ENCODE measurements at places on chromosomes 4 and X. TPM values are rescaled to one million over a fixed set of nuclear protein-coding genes. Genes with fewer than 3 reads are reported as not detected.

DNA sequence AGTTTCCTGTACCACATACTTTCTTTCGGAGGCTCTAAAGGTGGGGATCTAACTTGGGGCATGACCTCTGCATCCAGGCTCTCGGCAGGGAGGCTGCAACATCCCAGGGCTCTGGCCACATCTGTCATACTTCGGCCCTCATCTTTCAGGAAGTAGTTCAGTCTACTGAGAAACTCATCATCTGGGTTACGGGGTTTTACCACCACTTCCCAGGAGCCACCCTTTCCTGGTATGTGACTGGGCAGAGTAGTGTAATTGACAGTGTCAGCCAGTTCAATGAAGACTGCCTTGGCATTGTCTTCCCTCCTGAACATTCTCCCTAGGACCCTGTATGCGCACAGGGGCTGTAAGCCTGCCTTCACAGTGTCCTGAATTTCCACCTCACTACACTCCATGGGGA is 2.8 kb downstream of the PNMA5 start:
- no peak for DNase-seq
- no peak overlapping the region for H3K27ac ChIP-seq
- H3K27me3 ChIP-seq, result no peaks in the 10 kb centered on the region
- H3K4me1 ChIP-seq, result peaks cover 26% of the 10 kb centered on the region

- DNase-seq, result no peak
- no peaks in the 10 kb centered on the region for H3K36me3 ChIP-seq
- H3K27ac ChIP-seq, result no peak overlapping the region
- no peak overlapping the region for H3K4me3 ChIP-seq
- H3K27me3 ChIP-seq, result peaks cover 39% of the 10 kb centered on the region
These were observed 2.1 kb downstream of the DCLK2 start for GRCh38 chr4:150080337-150080736.

DNA sequence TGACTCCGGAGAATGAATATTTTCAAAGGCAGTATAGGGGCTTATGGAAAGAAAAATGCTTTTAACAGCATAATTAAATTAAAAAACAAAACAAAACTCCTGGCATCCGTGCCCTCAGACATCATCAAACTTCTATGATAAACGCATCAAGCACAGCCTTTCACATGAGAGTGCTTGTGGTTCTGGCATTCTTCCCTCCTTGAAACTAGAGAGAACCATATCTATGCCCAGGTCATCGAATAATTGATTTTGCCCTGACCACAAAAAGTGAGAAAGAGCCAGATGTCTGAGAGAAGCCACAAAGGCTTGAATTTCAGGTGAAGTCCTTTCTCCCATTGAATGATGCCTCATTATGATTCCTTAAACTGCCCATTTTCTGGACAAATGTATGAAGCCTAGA is 286.8 kb downstream of the CBLL2 start:
- no peak overlapping the region for H3K4me3 ChIP-seq
- no peaks in the 10 kb centered on the region for H3K36me3 ChIP-seq
- H3K27me3 ChIP-seq, result no peaks in the 10 kb centered on the region
- H3K4me1 ChIP-seq, result no peaks in the 10 kb centered on the region
- no peak for DNase-seq

- no peaks in the 10 kb centered on the region for H3K27me3 ChIP-seq
- peaks cover 8% of the 10 kb centered on the region for H3K4me1 ChIP-seq
- peaks cover 39% of the 10 kb centered on the region for H3K36me3 ChIP-seq
- no peak overlapping the region for H3K27ac ChIP-seq
- no peak overlapping the region for H3K4me3 ChIP-seq
- DNase-seq, result no peak
These were observed 11.3 kb downstream of the SLC38A5 start for GRCh38 chrX:48458711-48459110.

GRCh38 chr4:182338063-182338462 is 94.9 kb downstream of the TENM3 start:
- no peaks in the 10 kb centered on the region for H3K27me3 ChIP-seq
- no peak overlapping the region for H3K4me3 ChIP-seq
- H3K4me1 ChIP-seq, result no peaks in the 10 kb centered on the region
- H3K27ac ChIP-seq, result no peak overlapping the region
- no peaks in the 10 kb centered on the region for H3K36me3 ChIP-seq
- no peak for DNase-seq

- no peak overlapping the region for H3K27ac ChIP-seq
- H3K4me1 ChIP-seq, result no peaks in the 10 kb centered on the region
- H3K36me3 ChIP-seq, result no peaks in the 10 kb centered on the region
- no peak overlapping the region for H3K4me3 ChIP-seq
- peak; percentile 61 for DNase-seq
- H3K27me3 ChIP-seq, result no peaks in the 10 kb centered on the region
These were observed 457.4 kb downstream of the CENPC start for GRCh38 chr4:67087897-67088296.

GRCh38 chrX:17960891-17961290 is 99.8 kb upstream of the RAI2 start:
- H3K4me3 ChIP-seq, result no peak overlapping the region
- H3K4me1 ChIP-seq, result no peaks in the 10 kb centered on the region
- no peak for DNase-seq

- H3K27me3 ChIP-seq, result no peaks in the 10 kb centered on the region
- H3K4me3 ChIP-seq, result no peak overlapping the region
- no peak for DNase-seq
- no peaks in the 10 kb centered on the region for H3K4me1 ChIP-seq
These were observed 288.3 kb upstream of the GALNTL6 start for GRCh38 chr4:171524903-171525302.

DNA sequence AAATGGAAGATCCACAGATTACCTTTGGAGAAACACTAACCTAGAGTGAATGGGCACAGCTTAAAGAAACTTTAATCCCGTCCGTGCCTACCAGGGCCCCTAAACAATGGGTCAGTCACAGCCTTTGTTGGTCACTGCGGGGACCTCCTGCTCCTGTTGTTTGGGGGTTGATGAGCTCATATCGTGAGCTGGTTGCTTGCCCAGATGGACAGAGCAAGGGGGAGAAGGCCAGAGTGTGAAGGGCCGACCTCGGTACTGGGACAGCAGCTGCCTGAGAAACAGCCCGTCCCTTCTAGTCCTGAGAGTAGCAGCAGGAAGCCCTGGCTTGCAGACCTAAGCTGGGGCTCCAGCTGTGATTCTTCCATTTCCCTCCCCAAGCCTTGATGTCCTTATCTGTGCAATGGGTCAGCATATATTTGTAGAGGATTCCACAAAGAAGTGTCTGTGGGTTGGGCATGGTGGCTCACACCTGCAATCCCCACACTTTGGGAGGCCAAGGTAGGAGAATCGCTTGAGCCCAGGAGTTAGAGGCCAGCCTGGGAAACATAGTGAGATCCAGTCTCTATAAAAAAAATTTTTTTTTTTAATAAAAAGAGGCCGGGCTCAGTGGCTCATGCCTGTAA is 69.6 kb upstream of the SLC34A2 start:
- H3K27ac ChIP-seq, result no peak overlapping the region
- H3K27me3 ChIP-seq, result no peaks in the 10 kb centered on the region
- DNase-seq, result no peak
- H3K4me3 ChIP-seq, result no peak overlapping the region
- H3K36me3 ChIP-seq, result no peaks in the 10 kb centered on the region
- no peaks in the 10 kb centered on the region for H3K4me1 ChIP-seq

DNA sequence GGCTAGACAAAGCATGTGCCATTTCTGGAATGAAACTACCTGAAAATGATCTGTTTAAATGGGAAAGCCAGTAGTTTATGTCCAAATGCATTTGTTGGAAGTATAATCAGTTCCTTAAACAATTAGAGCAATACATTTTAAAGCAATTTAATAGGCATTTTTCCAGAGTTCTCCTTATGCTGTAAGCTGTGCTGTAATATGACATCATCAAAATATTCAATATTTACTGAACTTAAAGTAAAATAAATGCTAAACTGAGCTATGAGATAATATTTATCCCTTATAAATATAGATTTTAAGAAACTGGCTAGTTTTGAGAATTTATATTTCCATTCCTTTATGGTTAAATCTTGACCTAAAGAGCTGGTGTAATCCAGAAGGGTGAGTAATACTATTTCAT is 7.9 kb downstream of the SLC4A4 start:
- no peak overlapping the region for H3K4me3 ChIP-seq
- no peaks in the 10 kb centered on the region for H3K4me1 ChIP-seq
- no peak overlapping the region for H3K27ac ChIP-seq
- H3K27me3 ChIP-seq, result peaks cover 25% of the 10 kb centered on the region
- no peak for DNase-seq

DNA sequence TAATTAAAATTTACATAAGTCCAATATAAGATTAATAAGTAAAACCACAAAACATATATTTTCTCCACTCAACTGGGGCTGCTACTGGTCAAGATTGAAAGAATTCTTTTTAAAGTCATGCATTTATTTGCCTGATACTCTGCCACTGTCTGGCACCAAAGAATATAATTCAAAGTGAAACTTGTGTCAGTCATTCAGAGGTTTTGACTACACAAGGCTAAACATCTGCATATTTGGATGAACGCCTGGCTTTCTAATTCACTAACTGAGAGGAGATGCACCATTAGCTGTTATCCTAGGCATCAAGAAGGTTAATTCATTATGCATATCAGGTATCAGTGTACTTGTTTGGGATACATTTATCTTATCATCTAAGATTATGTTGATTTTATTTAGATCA is 598.5 kb downstream of the CENPC start:
- no peak overlapping the region for H3K27ac ChIP-seq
- no peak overlapping the region for H3K4me3 ChIP-seq
- H3K27me3 ChIP-seq, result no peaks in the 10 kb centered on the region
- no peaks in the 10 kb centered on the region for H3K4me1 ChIP-seq
- no peaks in the 10 kb centered on the region for H3K36me3 ChIP-seq
- DNase-seq, result no peak

The TRAM1L1 gene
- not detected for total RNA-seq

The SHISA3 gene
- total RNA-seq, result 0.76 TPM
